ENCODE measurements at places on chromosomes 3 and 15. TPM values are rescaled to one million over a fixed set of nuclear protein-coding genes. Genes with fewer than 3 reads are reported as not detected.

TGM5 gene
- not detected for polyA plus RNA-seq

CFAP100 gene
- not detected for polyA plus RNA-seq

KNL1 gene
- polyA plus RNA-seq, result 52.8 TPM

SKOR1 gene
- 0.23 TPM for polyA plus RNA-seq

FANCI gene
- 107 TPM for polyA plus RNA-seq

CCDC54 gene
- polyA plus RNA-seq, result not detected

SLC9C1 gene
- polyA plus RNA-seq, result not detected

LEKR1 gene
- polyA plus RNA-seq, result 0.76 TPM

CCDC13 gene
- polyA plus RNA-seq, result 0.48 TPM

TMEM87A gene
- polyA plus RNA-seq, result 16.7 TPM

ANKRD28 gene
- 25.0 TPM for polyA plus RNA-seq

KLF15 gene
- polyA plus RNA-seq, result 3.2 TPM

CYP1A1 gene
- not detected for polyA plus RNA-seq

CACNA1D gene
- not detected for polyA plus RNA-seq

IL5RA gene
- polyA plus RNA-seq, result 0.16 TPM

CA12 gene
- 0.89 TPM for polyA plus RNA-seq

HHLA2 gene
- not detected for polyA plus RNA-seq

MAGI1 gene
- 44.2 TPM for polyA plus RNA-seq

ADCY5 gene
- polyA plus RNA-seq, result not detected

UBA3 gene
- polyA plus RNA-seq, result 36.7 TPM

ZNF80 gene
- polyA plus RNA-seq, result not detected

UBL7 gene
- 47.8 TPM for polyA plus RNA-seq

ADGRG7 gene
- 0.12 TPM for polyA plus RNA-seq

SLC51B gene
- polyA plus RNA-seq, result not detected

ATP10A gene
- not detected for polyA plus RNA-seq

WDR93 gene
- polyA plus RNA-seq, result not detected

COL6A5 gene
- 6.0 TPM for polyA plus RNA-seq

CASR gene
- polyA plus RNA-seq, result not detected

ZIC4 gene
- not detected for polyA plus RNA-seq

GABRG3 gene
- 7.6 TPM for polyA plus RNA-seq
